ENCODE measurements at places on chromosomes 5 and 9. TPM values are rescaled to one million over a fixed set of nuclear protein-coding genes. Genes with fewer than 3 reads are reported as not detected.

Gene POLE3
- total RNA-seq: 80.4 TPM

Gene OSMR
- total RNA-seq: 13.5 TPM

Gene OR13C4
- not detected for total RNA-seq

Gene CMYA5
- 0.21 TPM for total RNA-seq

Gene CDH6
- 1.8 TPM for total RNA-seq

Gene SH2D3C
- 0.08 TPM for total RNA-seq

Gene ALDOB
- total RNA-seq: not detected

Gene EIF4EBP3
- total RNA-seq: 1.2 TPM

Gene CATSPER3
- not detected for total RNA-seq

Gene DAB2IP
- 9.4 TPM for total RNA-seq

Gene LVRN
- not detected for total RNA-seq

Gene BNIP1
- total RNA-seq: 28.2 TPM

Gene C9
- total RNA-seq: not detected

Gene PKD2L2
- not detected for total RNA-seq

Gene F2RL2
- total RNA-seq: 4.0 TPM

Gene IRX2
- total RNA-seq: not detected

Measured in A375 (cell line).